PC-9 (cell line): ENCODE measurements at places on chromosomes 2 and 18.

DNA sequence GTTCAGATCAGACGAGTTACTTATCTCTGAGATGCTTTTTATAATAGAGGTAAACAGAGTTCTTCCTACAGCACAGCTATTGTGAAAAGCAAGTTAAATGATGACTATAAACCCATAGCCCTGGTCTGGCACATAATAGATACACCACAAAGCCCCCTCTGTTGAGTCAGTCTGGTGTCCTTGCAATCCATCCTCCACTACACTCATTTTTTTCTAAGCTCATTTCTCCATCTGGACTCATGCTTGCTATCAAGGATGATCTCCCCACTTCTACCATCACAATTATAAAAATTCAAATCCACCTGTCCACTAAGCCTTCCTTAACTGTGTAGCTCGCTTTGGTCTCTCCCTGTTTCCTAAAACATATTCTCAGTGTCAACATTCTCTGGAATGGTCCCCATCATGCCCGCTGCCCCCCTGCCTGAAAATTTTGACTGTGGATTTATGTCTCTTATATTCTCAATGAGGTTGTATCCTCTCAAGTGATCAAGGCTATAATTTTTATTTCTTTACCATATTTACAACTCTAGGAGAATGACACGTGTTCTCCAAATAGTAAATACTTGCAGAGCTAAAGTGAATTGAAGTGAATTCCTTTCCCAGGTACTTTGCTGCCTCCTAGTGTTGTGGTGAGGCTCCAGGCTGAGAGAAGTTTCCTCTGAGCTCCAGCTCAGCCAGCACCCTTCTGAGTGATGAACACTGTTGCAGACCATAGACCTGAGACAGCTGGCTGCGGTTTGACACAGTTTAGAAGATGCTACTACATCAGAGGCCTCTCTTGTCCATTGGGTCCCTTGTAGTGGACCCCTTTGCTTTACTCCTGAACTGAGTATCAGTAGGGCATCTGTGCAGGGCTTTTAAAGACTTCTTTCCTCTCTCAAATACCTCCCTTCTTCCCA, 108.7 kb downstream of the DPP10 start:
- peak; percentile 28 for DNase-seq

- no peak for DNase-seq
Observed at GRCh38 chr18:69770238-69770637, 177.4 kb downstream of the CD226 start.

- no peak for DNase-seq
Observed at GRCh38 chr2:31161637-31162036, 23.4 kb upstream of the GALNT14 start.

GRCh38 chr2:199220920-199221319, 236.8 kb downstream of the SATB2 start:
- no peak for DNase-seq

- DNase-seq: no peak
Observed at GRCh38 chr2:217992061-217992460, 10.7 kb downstream of the TNS1 start.

DNA sequence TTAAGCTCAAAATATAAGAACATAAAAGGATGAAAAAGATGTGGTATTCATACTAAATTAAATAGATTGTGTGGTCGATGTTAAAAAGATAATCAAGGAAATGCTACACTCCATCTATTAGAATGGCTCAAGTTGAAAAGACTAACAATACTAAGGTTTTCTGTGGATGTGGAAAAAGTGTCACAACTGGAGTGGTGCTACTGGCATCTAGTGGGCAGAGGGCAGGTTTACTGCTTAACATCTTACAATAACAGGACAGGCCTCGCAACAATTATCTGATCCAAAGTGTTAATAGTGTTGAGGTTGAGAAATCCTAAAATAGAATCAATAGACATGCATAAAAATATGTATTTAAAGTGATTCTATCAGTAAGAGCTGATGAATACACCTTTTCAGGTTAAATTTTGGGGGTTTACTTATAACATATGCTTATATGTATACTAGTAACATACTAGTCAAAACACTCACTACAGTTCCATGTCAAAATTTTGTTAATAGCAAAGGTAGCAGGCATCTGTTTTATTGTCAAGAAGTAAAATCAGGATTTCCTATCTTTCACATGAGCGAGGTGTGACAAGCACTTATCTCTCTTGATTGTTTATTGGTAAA, 91.5 kb upstream of the TMEFF2 start:
- DNase-seq: no peak
